Activated CD4-positive, alpha-beta T cell treated with anti-CD3 and anti-CD28 coated beads, Interleukin-2, amount 10 ng/mL, durations not matched to agents 7 days and 5 days (primary cell): ENCODE measurements at places on chromosomes 12 and 14.
A peak's percentile ranks its signal among the peaks of the same experiment; 100 is the strongest.

- H3K27me3 ChIP-seq = peaks cover 11% of the 10 kb centered on the region
- no peaks in the 10 kb centered on the region for H3K4me1 ChIP-seq
- H3K27ac ChIP-seq = no peak overlapping the region
- no peak overlapping the region for H3K4me3 ChIP-seq
Measured at GRCh38 chr14:72060917-72061316, 128.7 kb downstream of the RGS6 start.

DNA sequence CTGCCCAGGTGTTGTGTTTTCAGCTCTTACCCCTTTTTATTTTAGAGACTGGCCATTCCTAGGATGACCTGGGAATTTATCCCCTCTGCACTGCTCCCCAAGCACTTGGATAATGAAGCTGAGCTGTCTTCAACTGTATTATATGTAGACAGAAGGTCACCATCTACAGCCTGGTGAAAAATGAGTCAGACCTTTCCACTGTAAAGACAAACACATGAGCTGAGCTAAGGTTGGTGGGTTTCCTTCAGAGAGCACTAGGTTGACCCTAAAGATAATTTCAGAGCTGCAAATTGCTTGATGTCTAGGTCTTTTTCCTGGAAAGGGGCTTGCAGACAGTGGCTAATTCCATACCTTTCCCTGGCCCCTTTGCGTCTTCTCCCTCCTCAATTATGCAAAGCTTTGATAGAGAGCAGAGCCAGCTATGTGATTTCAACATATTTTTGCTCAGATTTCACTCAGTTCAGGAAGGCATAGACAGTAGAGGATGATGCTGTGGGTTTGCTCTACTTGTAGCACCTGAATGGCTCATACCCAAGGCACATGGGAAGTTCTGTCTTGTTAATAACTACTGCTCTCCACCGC, 9.2 kb upstream of the IKZF4 start:
- no peak overlapping the region for H3K27ac ChIP-seq
- no peaks in the 10 kb centered on the region for H3K27me3 ChIP-seq
- no peak for DNase-seq
- H3K36me3 ChIP-seq = peaks cover 4% of the 10 kb centered on the region
- peaks cover 32% of the 10 kb centered on the region for H3K4me1 ChIP-seq

DNA sequence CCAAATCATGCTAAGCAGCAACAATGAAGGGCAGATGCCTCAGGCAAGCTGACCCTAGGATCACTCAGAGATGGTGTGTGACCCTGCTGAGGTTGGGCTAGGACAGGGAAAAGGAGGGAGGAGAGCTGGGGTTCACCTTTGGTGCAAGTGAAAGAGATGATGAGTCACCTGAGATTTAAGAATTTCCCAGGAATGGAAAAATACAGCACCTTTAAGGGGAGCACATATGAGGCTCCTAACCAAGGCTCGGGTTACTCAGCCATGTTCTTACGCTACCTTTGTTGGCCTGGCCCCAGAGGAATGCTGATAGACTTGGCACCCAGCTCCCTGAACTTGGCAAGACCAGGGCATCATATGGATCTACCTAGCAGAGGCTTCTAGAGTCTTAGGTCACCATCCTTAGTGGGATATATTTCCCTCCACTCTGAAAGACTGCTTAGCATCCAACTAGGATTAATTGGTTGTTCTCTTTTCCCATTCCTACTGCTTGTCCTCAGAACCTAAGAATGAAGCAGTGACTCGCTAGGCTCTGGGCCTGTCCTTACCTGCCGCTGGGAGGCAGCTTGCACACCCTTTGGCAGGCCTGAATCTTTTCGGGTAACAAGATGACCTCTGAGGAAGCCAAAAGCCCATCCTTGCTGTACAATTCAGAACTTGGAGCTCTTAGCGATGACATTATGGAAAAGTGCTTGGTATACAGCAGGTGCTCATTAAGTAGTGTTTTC, 4.0 kb upstream of the NAA25 start:
- no peak for DNase-seq
- H3K27ac ChIP-seq = no peak overlapping the region
- peaks cover 5% of the 10 kb centered on the region for H3K36me3 ChIP-seq
- H3K4me1 ChIP-seq = peaks cover 32% of the 10 kb centered on the region

GRCh38 chr12:132071830-132072384, 72.2 kb downstream of the DDX51 start:
- H3K36me3 ChIP-seq = peaks cover 29% of the 10 kb centered on the region
- no peak overlapping the region for H3K27ac ChIP-seq
- DNase-seq = no peak
- peaks cover 9% of the 10 kb centered on the region for H3K4me1 ChIP-seq
- H3K4me3 ChIP-seq = no peak overlapping the region

- no peak for DNase-seq
- H3K27ac ChIP-seq = no peak overlapping the region
- no peaks in the 10 kb centered on the region for H3K27me3 ChIP-seq
- no peak overlapping the region for H3K4me3 ChIP-seq
Measured at GRCh38 chr14:33163109-33163508, 224.4 kb downstream of the NPAS3 start.

DNA sequence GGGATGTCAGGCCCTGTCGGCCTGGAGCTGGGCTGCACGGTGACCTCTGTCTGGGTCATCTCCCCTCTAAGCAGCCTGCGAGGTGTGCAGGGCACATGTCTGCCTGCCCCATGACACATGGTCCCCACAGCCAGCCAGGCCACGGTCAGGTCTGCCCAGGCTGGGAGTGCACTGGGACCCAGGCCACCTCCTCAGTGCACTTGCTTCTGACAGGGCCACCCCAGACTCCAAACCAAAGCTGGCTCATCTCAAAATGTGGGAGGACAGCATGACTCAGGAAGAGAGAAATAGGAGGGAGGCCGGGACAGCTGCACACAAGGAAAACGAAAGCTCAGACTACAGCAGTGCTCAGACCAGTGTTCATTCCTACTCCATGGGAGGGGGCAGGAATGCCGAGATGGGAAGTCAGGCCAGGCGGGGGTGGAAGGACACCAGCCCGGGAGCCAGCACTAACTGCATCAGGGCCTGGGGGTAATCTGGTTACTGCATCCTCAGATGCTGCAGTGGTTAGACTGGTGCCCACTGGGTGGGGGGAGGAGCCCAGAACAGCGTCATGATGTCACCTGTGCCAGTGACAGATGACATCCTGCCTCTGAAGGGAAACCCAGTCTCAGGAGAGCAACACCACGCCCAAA, 4.0 kb downstream of the P2RX2 start:
- H3K4me1 ChIP-seq = peaks cover 9% of the 10 kb centered on the region
- peaks cover 16% of the 10 kb centered on the region for H3K36me3 ChIP-seq
- no peak overlapping the region for H3K4me3 ChIP-seq
- H3K27me3 ChIP-seq = peaks cover 9% of the 10 kb centered on the region
- DNase-seq = peak; percentile 19

DNA sequence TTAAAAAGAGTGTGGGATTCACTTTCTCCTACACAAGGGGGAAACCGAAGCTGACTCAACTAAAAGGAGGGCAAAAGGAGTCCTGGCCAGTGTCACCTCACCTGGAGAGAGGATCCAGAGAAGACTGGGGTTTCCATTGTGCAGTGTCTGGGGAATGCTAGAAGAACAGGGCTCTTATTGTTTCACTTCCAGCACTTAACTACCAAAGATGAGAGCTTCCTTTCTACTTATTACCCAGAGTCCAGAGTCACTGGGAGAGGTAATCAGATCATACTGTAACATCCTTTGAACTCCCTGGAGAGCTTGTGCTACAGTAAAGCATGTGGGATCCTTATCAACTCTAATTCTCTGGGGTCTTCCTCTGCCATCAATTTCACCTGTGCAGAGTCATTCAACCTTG, 148.4 kb upstream of the BCL2L14 start:
- no peak overlapping the region for H3K4me3 ChIP-seq
- peaks cover 12% of the 10 kb centered on the region for H3K27me3 ChIP-seq
- peaks cover 2% of the 10 kb centered on the region for H3K36me3 ChIP-seq
- H3K27ac ChIP-seq = no peak overlapping the region
- H3K4me1 ChIP-seq = peaks cover 11% of the 10 kb centered on the region
- no peak for DNase-seq

DNA sequence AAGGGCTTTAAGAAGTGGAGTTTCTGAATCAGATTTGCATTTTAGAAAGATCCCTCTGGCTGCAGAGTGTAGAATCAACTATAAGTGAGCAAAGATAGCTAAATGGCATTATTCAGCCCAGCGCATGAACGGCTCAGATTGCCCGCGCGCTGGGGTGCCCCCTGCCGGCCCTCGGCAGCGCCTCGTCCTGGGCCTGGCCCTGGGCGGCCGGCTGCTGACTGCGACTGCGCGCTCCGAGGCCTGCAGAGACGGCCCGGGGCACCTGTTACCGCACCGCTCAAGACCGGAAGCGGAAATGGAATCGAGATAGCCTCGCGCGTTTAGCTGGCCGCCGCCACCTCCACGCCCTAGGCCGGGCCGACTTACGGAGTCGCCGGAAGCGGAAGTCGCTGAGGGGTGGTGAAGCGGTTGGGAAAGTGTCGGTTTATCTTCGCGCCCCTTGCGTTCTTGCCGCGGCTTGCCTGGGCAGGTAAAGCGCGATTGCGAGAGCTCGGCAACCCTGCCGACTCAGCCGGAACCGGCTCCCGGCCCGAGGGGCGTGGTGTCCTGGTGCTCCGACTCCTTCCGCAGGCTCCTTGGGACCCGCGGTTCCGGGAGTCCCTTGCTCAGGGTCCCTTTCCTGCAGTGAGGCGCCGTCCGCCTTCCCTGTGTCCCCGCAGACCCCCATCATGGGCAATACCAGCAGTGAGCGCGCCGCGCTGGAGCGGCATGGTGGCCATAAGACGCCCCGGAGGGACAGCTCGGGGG, at the start of gene PRKAB1:
Gene PRKAB1, plus strand, starts transcription at position 557 of the 747 bp plus-strand sequence. Its CDS starts 112 bp downstream, at position 669.
- peak within 1 kb of the TSS; percentile 93 for H3K27ac ChIP-seq
- H3K4me1 ChIP-seq = peaks cover 56% of the 10 kb centered on the region
- H3K4me3 ChIP-seq = peak within 1 kb of the TSS; percentile 89
- DNase-seq = peak; percentile 96
- no peaks in the 10 kb centered on the region for H3K27me3 ChIP-seq

DNA sequence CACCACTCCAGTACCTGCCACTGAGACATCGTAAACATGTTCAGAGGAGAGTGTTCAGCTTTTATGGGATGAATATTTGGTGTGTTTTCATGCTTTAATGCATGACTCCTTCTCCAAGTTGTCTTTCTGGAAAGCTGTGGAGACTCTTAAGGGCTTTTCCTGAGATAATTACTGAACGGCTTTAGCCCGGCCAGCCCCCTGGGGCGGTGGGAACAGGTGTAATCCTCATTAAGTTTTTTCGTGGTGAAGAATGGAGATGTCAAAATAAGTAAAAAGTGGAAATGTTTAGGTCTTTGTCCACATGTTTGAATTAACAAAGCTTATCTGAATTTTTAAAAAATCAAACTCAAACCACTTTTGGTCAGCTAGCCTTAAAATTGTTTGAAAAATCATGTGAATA, 1.5 kb downstream of the SYNE2 start:
- H3K27me3 ChIP-seq = peaks cover 3% of the 10 kb centered on the region
- H3K4me3 ChIP-seq = peak overlapping the region; percentile 99
- peaks cover 27% of the 10 kb centered on the region for H3K36me3 ChIP-seq

GRCh38 chr14:55019968-55020554, 6.8 kb downstream of the WDHD1 start:
- H3K4me1 ChIP-seq = peaks cover 28% of the 10 kb centered on the region
- peaks cover 40% of the 10 kb centered on the region for H3K36me3 ChIP-seq
- no peak overlapping the region for H3K27ac ChIP-seq
- no peak for DNase-seq
- H3K27me3 ChIP-seq = no peaks in the 10 kb centered on the region

DNA sequence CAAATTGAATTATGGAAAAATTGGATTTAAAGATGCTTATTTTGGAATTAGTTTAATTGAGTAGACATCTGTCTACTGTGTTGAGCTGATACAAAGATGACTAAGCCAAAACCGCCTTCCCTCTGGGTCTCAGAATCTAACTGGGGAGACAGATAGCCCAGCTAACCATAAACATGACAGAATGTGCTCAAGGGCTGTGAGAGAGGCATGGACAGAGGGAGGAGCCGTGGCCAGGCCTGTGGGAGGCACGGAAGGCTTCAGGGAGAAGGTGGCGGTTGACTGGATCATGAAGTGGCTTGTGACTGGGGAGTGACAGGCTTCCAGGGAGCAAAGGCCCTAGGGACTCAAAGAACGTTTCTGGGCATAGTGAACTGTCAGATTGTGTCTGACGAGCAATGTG, 74.6 kb downstream of the DACT1 start:
- H3K27me3 ChIP-seq = peaks cover 6% of the 10 kb centered on the region
- no peak for DNase-seq
- H3K4me3 ChIP-seq = no peak overlapping the region
- H3K27ac ChIP-seq = no peak overlapping the region
- H3K4me1 ChIP-seq = peaks cover 4% of the 10 kb centered on the region

DNA sequence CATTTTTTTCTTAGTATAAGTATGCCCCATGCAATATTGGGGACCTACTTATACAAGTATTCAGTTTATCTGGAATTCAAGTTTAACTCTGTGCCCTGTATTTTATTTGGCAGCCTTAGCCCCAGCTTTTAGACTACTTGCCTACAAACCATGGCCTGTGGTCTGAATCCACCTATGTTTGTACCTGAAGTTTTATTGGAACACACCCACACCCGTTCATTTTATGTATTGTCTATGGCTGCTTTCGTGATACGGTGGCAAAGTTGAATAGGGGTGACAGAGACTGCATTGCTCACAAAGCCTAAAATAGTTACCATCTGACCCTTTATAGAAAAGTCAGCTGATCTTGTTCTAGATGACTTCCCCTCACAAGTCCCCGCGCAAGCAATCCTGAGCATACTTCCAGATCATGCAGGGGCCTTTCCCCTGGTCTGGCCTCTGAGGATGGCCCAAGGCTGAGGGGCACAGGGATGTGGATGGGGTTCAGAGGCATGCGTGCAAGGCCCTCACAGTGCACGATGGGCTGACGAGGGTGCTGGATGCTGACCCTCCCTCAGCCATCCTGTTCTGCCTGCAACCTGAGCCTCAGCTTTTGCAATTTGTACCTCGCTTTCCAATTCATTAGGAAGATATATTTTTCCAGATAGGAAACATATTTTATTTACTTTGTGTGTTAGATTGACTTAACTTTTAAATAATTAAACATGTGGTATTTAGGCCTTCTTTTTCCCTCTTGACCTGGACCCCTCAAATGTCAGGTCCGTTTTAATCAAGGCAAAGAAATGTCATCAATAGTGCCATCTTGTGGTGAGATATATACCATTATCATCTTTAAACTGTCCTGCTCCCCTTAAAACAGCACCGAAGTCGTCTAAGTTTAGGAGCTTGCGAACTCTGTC, 527.3 kb upstream of the CCDC196 start:
- no peak overlapping the region for H3K4me3 ChIP-seq
- H3K27ac ChIP-seq = peak overlapping the region; percentile 62
- peaks cover 3% of the 10 kb centered on the region for H3K27me3 ChIP-seq
- peaks cover 40% of the 10 kb centered on the region for H3K4me1 ChIP-seq

DNA sequence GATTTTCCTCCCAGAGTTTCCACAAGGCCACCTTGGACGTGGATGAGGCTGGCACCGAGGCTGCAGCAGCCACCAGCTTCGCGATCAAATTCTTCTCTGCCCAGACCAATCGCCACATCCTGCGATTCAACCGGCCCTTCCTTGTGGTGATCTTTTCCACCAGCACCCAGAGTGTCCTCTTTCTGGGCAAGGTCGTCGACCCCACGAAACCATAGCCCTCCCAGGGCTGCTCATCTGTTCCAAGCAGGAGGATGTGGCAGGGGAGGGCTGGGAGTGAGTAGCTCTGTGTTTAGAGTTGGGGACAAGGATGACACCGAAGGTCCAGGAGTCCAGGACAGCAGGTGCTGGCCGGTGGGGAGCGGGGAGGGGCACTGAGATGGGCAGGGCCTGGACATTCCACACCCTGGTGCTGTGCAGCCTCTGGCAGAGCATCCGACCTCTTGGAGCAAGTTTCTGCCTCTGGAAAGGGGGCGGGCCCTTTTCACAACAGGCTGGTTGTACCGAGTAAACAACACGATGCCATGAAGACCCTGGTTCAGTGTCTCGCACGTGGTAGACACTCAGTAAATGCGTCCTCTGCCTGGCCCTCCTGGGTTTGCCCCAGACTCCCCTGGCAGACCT, 8.2 kb downstream of the SERPINA4 start:
- H3K4me3 ChIP-seq = no peak overlapping the region
- no peaks in the 10 kb centered on the region for H3K4me1 ChIP-seq
- no peaks in the 10 kb centered on the region for H3K27me3 ChIP-seq
